RWPE1 (cell line): ENCODE measurements at places on chromosomes 12 and 14.

- DNase-seq = no peak
Observed at GRCh38 chr14:95043314-95043713, 114.0 kb downstream of the DICER1 start.

- no peak for DNase-seq
Observed at GRCh38 chr14:52286661-52287649, 19.5 kb downstream of the PTGDR start.

GRCh38 chr12:106135075-106135474, 3.7 kb downstream of the NUAK1 start:
- no peak for DNase-seq

DNA sequence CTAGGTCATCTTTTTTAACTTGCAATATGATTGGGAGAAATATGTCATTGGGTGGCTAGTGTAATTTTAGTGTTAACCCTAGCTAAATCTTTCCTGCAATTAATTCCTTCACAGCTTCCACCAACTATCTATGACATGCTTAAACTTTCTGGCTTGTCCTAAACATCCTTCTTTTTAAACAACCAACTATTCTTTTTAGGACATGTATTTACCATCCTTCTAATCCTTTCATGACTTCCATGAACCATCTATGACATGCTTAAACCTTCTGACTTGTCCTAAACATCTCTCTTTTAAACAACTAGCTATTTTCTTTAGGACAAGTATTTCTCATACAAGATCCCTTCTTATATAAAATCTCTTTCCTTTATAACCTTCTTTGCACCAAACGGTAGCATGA, 179.6 kb upstream of the PDZRN4 start:
- DNase-seq = no peak
